ENCODE measurements at places on chromosomes 4 and X. TPM values are rescaled to one million over a fixed set of nuclear protein-coding genes. Genes with fewer than 3 reads are reported as not detected.

The GYPB gene
- total RNA-seq: not detected

The CT47B1 gene
- total RNA-seq: 0.07 TPM

The SSX4B gene
- not detected for total RNA-seq

The ZBTB49 gene
- total RNA-seq: 2.6 TPM

The MAP7D3 gene
- total RNA-seq: 12.3 TPM

The TSPAN7 gene
- 2.9 TPM for total RNA-seq

The STEEP1 gene
- 32.6 TPM for total RNA-seq

The ARHGAP6 gene
- not detected for total RNA-seq

The CENPVL3 gene
- 0.06 TPM for total RNA-seq

The FAT4 gene
- 1.4 TPM for total RNA-seq

The TMEM129 gene
- total RNA-seq: 26.3 TPM

Measured in A549 treated with CORT108297 at 1 μM for 4 hours (cell line).